ENCODE measurements at places on chromosomes 12 and 14.

DNA sequence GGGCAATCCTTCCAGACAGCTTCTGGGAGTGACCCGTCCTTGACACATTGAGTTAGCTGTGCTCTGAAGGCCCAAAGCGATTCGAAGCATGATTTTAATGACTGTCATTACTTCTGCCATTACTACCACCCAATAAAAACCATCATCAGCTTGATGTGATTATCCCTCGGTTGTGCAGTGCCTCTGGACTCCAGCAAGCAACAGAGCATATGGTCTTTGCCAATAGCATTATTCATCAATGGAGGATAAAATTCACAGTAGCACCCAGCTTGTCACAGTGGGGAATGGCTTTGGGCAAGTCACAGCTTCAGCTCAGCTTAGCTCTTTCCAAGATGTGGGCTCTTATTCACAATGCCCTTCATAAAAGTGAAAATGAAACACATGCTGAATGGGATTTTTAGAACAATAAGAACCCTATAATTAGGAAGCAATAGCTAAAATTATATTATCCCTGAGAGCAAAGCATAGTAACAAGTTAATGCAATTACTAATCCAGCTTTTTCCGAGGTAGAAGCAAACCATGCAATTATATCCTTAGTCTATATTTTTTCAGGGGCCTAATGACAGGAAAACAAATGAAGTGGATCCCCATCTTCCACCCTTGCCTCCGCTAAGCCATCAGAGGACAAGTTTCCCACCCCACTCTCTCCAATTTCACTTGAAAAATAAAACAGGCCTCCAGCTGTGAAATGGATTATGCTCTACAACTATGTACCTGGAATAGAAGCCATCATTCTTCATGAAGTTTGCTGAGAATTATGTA lies 163.0 kb upstream of the EEA1 start:
- no peak for DNase-seq

- DNase-seq = no peak
Observed at GRCh38 chr14:23555533-23555881, 564 bp upstream of the THTPA start.

- DNase-seq = no peak
Observed at GRCh38 chr14:81062816-81063215, 107.4 kb downstream of the TSHR start.

DNA sequence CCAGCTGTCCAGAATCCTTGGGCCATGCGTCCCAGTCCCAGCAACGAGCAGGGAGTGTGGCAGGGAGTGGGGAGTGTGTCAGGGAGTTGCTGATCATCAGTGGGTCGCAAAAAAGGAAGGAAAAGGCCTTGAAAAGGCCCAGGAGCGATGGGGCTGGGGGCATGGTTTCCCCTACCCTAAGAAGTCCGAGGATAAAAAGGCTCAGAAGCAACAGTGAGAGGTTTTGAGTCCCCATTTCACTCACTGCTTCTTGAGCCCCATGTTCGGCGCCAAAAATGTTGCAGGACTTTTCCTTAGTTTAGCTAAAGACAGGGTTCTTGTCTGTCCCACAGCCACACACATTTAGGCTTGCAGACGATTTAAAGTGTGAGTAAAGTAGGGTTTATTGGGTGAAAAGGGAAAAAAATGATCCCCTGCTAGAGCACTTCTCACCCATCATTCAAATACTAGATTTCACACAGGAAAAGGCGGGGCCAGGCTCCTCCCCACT lies 189.5 kb downstream of the KCNC2 start:
- no peak for DNase-seq

DNA sequence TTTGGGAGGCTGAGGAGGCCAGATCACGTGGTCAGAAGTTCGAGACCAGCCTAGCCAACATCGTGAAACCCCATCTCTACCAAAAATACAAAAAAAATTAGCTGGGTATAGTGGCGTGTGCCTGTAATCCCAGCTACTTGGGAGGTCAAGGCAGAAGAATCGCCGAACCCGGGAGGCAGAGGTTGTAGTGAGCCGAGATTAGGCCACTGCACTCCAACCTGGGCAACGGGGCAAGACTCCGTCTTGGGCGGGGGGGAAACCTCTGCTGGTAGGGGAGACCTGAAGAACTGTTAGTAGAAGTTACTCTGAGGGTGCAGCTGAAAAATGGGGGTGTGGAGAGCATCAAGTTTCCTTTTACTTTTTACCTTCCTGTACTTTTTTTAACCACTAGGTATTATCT lies 2.2 kb upstream of the LRP1 start:
- DNase-seq = no peak

GRCh38 chr12:123391546-123392343 lies 7.8 kb downstream of the KMT5A start:
- DNase-seq = no peak

GRCh38 chr12:124829008-124829707 lies 34.5 kb downstream of the SCARB1 start:
- no peak for DNase-seq

DNA sequence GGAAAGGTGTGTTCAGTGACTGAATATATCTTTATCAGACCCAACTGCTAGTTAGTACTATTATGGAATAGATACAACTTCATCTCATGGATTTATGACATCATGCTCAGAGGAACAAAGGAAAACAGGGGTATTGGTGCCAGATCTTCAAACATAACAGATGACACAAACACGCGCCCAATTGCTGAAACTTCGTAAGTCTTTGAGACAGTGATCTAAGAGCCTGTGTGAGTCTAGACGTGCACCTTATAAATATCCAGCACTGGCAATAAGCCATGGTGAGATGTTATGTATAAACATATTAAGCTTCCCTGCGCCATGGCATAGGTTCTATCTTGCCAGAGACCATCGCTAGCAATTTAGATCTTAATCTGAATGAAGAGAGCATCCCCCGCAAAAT lies 42.2 kb upstream of the NR2C1 start:
- no peak for DNase-seq

- no peak for DNase-seq
Observed at GRCh38 chr12:2998789-2999264, 39.6 kb downstream of the TEAD4 start.

DNA sequence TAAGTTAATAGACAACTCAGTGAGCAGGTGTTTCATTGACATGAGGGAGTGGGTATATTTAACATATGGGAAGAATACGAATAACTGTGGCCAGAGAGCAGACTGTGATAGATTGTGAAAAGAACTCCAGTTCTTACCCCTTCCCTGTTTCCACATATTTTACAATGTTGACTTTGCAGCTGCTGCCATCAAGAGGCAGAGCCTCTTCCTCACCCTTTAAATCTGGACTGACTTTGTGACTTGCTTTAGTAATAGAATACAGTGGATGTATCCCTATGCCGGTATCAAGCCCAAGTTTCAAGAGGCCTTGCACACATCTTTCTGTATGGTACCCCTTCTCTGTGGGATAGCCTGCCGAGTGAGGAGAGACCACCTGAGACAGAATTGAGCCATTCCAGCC lies 356.7 kb downstream of the ETNK1 start:
- DNase-seq = no peak

- no peak for DNase-seq
Observed at GRCh38 chr14:73376585-73376984, 81.8 kb downstream of the NUMB start.

GRCh38 chr12:33562401-33562800 lies 122.8 kb upstream of the SYT10 start:
- no peak for DNase-seq

DNA sequence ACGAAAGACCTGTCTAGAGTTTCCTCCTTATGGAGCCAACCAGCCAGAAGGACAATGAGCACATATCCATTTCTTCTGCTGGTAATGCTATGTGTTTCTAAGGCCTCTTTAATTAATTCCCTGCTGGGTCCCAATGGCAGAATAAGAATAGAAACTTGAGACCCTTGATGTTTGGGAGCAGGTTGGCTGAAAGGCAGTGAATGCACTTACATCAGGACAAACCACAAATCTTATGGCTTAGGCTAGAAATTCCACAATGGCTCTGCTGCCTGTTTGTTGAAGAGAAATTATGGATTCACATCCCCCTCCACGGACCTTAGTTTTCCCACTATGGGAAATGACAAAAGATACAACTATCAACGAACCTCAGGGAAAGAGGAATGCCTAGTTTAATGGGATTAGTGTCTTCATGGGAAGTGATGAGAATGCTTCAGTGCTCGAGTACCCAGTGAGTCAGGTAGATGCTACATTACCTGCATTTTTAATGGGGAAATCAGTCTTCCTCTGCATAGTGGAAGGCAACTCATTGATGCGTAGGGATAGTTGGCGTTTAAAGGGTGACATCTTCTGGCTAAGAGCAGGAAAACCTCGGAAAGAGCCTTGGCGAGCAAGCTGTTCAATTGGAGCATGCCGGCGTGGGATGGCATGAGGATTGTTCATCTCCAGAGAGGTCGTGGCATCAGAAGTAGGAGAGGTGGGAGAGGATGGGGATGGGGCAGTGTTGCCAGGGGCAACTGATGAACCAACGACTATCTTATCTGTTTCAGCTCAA lies 46.5 kb downstream of the PAPLN start:
- no peak for DNase-seq

- no peak for DNase-seq
Observed at GRCh38 chr14:59629444-59630287, 53.1 kb upstream of the CCDC175 start.

GRCh38 chr14:20031058-20031457 lies 4.8 kb downstream of the OR4K13 start:
- no peak for DNase-seq

DNA sequence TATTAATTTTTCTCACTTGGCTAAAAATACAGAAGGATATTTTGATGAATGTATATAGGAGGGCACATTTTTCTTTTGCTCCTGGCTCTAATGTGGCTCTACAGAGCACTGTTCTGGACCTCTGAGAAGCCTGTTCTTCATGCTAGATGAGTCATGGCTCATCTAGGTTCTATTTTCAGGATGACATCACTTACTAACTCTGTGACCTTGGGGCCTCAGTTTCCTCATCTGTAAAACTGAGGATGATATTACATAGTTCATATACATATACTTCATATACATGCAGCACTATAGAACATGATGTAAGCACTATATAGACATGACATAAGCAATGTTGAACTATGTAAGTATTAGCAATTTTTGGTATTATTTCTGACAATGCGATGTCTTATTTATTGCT lies 35.8 kb downstream of the SOCS2 start:
- no peak for DNase-seq

Data from activated CD4-positive, CD25-positive, alpha-beta regulatory T cell (primary cell).